ENCODE measurements at places on chromosomes 3 and 15.
A peak's percentile ranks its signal among the peaks of the same experiment; 100 is the strongest.

DNA sequence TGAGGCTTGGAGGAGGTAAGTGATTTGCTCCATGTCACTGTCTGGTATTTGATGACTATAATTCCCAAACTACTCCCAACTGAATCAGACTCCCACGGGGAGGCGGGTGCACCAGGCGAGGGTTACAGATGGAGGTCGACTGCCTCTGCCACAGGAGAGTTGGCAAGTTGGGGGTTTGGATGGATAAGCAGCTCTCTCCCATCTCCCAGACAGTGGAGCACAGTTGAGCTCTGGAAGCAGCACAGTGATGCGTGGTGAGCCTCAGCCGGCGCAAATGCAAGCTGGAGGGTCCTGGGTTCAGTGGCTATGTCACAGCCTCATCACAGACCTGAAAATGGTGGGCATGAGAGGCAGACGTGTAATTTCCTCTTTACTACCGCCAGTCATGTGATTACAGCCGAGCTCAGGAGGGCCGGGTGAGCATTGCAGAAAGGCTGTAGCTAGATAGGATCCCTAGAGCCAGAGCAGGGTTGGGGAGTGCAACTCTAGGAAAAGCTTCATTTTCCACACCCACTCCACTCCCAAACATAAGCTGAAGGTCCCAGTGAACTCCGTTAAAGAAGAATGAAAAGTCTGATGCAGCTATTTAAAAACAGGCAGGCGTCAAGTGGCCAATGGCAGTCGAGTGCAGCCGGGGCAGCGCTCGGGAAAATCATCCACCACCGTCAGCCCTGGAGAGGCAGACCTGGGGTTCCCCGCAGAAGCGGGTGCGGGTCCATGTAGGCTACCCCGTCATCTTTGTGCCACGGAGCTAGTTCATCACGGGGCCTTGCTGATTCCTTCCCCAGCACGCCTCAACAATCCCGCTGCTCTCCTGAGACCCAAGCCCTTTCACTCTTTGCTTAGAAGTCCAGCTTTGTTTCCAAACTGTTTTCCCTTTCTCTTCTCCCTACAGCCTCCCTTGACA is 33.3 kb upstream of the VPS8 start:
- no peak for DNase-seq

GRCh38 chr3:126954141-126954842 is 28.6 kb upstream of the PLXNA1 start:
- DNase-seq, result no peak

DNA sequence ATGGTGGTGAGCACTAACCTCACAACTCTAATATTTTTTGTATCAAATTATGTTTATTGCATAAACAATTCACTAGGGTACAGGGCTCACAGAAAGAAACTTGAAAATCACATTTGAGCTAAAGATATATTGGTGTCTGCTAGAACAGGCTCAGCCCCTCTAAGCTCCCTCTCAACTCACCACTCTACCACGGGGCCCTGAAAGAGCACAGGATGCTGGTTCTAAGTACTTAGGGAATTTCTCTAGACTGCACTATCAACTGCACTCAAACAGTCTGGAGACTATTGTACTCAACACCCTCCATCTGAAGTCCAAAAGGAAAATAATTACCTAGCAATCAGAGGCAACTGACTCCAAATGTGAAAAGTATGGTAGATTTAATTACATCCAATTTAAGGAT is 98.7 kb upstream of the STRIT1 start:
- DNase-seq, result no peak

- no peak for DNase-seq
Observed at GRCh38 chr3:114841515-114841914, 305.6 kb downstream of the ZBTB20 start.

DNA sequence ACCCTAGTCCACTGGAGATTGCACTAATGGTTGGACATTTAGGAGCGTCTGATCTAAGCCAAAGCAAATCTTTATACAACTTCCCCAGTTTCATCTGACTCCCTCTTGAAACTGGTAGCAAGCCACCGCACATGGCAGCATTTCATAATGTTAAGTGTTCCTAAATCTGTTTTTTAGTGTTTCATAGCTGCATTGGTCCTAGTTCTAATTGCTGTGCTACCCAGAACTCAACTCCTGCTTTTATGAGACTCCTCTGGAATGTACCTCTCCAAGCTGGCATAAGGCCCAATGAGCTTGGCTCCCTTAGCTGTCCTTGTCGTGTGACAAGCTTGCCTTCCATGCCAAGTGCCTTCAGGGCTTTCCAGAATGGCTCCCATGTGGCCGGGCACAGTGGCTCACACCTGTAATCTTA is 65.3 kb upstream of the FLNB start:
- no peak for DNase-seq

DNA sequence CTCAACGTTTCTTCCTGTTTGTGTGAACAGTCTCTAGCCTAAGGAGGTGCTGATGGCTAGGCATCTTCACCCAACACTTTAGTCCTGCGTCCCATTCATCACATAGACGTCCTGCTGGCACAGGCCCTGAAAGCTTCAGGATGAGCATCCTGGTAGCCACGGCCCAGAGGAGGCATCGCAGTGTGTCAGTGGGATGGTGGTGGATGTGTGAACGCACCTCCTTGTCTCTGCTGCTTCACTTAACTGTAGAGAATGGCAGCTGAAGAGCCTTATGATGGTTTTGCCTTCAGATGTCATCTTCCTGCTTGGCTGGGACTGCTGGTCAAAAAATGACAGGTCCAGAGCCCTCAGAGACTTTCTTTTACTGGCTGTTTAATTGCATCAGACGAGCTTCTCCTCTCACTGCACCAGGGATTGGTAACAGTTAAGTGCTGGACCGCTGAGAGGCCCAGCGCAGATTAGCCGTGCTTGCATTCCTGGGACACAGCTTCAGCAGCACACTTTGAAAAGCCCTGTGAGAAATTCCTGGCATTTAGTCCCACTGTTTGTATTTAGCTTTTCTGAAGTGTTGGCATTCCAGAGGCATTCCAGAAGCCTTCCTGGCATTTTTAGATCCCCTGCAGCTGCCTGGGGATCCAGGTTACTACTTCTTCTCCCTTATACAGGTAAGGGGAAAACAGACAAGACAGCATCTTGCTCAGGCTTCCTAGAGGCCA is 132.4 kb upstream of the PLXNA1 start:
- peak; percentile 57 for DNase-seq

DNA sequence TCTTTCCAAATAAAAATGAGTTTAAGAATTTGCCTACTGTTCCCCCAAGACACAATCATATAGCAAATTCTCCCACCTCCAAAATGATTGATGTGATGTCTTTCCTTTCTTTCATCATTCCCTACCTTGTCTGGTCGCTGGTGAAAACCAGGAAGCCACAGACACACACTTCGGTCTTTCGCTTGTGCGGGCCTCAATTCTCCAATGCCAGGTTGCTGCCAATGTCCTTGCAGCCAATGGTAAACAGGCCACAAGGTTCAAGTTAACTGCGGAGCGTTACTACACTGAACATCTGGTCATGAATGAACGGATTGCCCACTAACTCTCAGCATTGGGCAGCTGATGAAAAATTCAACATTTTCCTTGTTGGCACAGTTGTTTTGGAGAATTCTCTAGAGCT is 192.2 kb downstream of the FOXP1 start:
- no peak for DNase-seq

GRCh38 chr15:29870495-29871151 is 48.4 kb upstream of the TJP1 start:
- DNase-seq, result no peak

GRCh38 chr15:59999612-60000112 is 4.4 kb upstream of the FOXB1 start:
- DNase-seq, result no peak

GRCh38 chr3:64830681-64831080 is 142.9 kb upstream of the ADAMTS9 start:
- DNase-seq, result no peak

DNA sequence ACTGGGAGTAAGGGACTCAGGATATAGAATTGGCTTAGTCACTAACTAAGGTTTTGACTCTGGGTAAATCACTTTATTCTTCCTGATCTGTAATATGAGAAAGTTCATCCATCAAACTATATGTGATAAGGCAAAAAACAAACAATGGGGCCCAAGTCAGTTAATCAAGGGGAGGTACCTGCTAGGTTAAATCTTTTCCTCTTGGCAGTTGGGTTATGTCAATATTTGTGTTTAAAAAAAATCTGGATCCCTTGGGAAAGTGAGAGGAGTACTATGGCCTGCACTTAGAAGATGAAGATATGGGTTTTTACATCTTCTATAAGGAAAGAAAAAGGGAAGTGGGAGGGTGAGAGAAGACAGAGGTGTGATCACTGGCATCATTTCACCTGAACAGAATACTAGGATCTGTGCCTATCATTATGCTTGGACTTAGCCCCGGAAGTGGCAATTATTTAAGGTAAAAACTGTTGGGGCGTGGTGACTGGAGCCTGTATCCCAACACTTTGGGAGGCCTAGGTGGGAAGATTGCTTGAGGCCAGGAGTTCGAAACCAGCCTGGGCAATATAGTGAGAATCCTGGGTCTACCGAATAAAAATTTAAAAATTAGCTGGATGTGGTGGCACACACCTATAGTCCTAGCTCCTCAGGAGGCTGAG is 2.8 kb upstream of the SLC28A2 start:
- no peak for DNase-seq

DNA sequence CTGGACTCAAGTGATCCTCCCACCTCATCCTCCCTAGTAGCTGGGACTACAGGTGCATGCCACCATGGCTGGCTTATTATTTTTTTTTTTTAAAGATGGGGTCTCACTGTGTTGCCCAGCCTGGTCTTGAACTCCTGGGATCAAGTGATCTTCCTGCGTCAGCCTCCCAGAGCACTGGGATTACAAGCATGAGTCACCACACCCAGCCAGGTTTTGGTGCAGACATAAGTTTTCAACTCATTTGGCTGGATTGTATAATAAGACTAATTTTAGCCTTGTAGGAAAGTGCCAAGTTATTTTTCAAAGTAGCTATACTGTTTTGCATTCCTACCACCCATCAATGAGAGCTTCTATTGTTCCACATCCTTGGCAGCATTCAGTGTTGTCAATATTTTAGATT is 32.1 kb downstream of the BUB1B start:
- DNase-seq, result peak; percentile 11

- no peak for DNase-seq
Observed at GRCh38 chr3:23876923-23877322, 39.9 kb downstream of the NKIRAS1 start.
